ENCODE measurements at places on chromosomes 3 and 15. TPM values are rescaled to one million over a fixed set of nuclear protein-coding genes. Genes with fewer than 3 reads are reported as not detected.

DNA sequence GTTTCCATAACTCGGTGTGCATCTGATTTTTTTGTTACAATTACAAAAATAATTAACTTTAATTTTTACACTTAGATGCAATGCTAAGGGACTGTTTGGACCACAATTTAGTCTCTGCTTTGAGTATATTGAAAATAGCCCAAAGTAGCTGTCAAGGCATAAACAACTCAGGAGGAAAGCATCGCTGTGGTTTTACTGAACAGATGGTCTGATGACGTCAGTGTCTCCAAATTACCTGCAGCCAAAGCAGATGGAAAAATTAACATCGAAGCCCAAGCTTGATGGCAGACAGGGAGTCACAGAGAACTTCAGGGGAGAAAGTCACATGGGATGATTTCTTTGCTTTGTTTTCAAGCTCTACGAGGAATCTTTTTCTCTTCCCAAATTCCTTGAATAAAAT, 83.1 kb upstream of the PLCL2 start:
- DNase-seq = no peak

DNA sequence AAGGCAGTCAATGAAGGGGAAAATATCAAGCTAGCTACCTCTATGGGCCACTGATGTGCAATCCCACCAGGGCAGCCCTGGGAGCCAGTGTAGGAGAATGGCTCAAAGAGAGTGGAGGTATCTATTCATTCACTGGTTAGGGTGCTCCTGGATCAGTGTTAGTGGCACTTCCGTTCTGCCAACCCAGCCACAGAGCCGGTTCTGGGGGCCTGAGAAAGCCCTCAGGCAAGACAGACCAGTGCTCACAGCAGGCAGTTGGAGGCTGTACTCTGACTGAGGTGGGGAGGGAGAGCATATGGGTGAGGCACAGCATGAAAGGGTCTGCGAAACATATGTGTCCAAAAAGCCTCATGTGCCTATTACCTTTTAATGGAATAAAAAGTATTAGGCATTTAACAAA, 109.3 kb downstream of the KCNMB2 start:
- DNase-seq = no peak

GRCh38 chr3:122488262-122488973, 26.3 kb downstream of the KPNA1 start:
- DNase-seq = no peak

DNA sequence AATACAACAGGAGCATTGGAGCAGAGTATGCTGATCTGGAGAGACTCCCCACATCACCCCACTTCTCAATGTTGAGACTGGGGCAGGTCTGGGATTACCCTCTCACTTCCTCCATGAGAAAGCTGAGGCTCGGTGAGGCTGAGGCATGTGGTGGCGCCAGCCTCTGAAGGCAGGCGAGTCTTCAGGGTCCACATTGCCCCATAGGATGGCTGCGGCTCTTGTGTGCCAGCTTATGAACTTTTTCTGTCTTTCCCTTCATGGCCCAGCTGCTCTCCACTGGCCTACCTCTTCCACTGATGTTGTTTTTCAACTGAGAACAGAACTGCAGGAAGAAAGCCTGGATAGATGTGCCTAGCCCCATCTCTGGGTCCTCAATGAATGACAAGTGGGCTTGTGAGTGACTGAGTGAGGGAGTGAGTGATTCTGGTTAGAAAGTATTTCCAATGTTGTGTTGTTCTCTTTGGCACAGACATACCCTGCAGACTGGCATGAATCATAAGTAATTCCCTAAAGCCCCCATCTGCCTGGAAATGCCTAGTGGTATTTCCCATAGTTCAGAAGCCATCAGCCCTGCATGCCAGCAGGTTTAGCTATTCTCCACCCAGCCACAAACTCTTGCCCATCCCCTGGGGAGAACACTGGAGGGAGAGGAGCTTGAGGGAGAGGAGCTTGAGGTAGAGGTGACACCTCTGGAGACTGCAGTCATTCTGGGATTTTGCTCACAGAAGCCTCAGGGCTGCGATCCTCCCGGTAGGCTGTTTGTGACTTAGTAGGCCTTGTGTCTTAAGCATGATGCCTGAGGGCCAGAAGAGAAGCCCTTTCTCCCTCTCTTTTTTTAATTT, 56.9 kb downstream of the AMOTL2 start:
- no peak for DNase-seq

DNA sequence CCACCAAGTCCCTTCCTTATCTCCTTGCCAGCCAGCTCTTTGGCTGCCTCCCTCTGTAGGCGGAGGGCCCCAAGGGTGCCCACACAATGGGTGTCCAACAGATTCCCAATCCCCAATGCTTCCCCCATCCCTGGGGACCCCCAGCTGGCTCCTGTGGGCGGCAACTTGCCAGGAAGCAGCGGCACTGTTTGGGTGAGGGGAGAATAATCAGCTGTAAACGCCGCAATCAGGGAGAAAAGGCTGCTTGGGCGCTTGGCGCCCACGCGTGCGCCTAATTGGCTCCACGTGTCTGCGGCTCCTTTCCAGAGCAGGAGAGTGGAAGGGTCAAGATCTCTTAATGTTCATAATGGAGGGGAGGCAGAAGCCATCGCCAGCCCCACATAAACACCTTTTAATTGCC, 67.9 kb upstream of the TMEM115 start:
- no peak for DNase-seq

- no peak for DNase-seq
These were observed 205.2 kb upstream of the SATB1 start for GRCh38 chr3:18630295-18630694.

DNA sequence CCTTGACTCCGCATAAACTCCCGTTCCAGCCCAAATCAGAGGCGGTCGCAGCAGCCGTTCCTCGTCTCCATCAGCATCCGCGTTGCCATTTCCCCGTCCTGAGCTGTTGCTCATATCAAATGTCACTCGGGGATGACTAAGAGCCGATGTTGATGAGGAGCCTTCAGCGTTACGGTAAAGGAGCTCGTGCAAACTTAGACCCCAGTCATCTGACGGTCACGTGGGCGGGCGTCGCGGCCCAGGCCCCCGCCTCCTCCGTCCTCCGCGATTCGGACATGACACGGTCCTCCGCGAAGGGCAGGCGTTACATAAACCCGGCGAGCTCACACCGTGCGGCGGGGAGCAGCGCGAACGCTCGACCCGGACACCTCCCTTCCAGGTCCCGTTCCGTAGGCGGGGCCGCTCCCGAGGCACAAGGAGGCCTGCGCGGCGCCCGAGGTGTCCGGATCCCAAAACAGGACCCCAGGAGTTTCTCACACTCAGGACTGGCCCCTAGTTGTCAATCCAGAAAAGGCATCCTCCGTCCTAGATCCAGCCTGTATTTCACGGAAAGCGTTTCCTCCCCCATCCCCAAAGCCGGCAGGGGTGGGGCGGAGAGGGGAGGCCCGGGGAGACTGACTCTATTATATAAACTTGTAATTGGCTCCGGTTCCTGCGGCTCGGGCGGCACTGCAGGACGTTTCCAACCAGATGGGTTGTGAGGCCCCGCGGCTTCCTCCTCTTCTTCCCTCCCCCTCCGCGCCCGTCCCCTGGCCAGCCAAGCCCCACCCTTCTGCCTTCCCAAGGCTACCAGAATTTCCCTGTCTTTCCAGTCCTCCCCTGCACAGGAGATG, 100.0 kb upstream of the IGF1R start:
- peak; percentile 84 for DNase-seq

GRCh38 chr3:125141596-125142419, 70.7 kb downstream of the SLC12A8 start:
- DNase-seq = peak; percentile 87

DNA sequence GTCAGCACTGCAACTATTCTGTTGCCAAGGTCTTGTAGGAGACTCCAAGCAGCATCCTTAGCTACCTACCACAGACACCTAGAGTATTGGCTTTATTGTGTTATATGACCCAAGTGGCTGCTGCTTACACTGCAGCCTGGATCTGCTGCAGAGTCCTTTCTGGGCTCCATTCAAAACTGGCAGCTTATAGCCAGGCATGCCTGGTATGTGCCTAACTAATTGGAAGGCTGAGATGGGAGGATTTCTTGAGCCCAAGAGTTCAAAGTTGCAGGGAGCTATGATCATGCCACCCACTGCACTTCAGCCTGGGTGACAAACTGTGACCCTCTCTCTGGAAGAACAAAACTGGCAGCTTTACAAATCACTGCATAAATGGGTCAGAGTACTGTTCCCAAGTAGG, 8.6 kb downstream of the NDUFB4 start:
- no peak for DNase-seq

Gene CFAP92
- 0.73 TPM for total RNA-seq

- peak; percentile 18 for DNase-seq
These were observed 3.8 kb upstream of the FBLN2 start for GRCh38 chr3:13544951-13545651.

Gene GRIP2
- total RNA-seq = 19.8 TPM

Gene SPRED1
- 16.1 TPM for total RNA-seq

- DNase-seq = no peak
These were observed 117.8 kb upstream of the LIPC start for GRCh38 chr15:58313810-58314592.

All from left cardiac atrium (tissue), 4 donors.